NCI-H1417 treated with DMSO at 0.1 percent for 48 hours (cell line): ENCODE measurements at places on chromosomes 3 and 15.

- no peak for DNase-seq
These were observed 74.8 kb downstream of the SCN5A start for GRCh38 chr3:38574411-38575278.

GRCh38 chr15:60960517-60960916 is 268.6 kb downstream of the RORA start:
- DNase-seq, result no peak

GRCh38 chr15:96966554-96966953 is 636.1 kb downstream of the NR2F2 start:
- DNase-seq, result no peak

GRCh38 chr3:100317912-100318311 is 16.6 kb upstream of the NIT2 start:
- no peak for DNase-seq

- DNase-seq, result no peak
These were observed 1.0 kb downstream of the RFX7 start for GRCh38 chr15:56242576-56243162.

DNA sequence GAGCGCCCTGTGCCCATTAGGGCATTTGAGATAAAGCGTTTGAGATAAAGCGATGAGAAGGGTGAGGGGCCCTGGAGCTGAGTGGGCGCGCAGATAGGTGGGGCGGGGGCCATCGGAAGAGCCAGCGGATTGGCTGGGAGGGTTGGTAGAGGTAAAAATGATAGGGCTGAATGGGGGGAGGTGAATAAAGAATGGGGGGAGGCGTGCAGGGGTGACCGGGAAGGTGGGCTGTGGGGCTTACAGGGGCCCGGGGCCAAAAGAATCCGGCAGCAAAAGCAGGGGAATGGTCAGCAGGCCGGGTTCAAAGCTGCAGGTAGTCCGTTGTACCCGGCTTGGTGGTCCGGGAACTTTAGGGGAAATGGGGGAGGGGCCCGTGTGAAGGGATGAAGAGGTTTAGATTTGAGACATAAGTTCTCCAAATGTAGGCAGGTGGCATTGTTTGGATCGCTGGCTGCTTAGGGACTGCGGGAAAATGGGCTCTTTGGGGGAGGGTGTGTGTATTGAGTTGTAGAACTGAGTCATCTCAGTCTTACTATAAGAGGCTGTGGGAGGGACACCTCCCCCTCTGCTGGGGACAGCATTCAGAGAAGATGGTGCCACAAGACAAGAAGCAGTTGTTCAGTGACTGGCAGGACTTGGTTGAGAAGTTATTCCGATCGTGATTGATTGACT is 610 bp downstream of the ARID3B start:
- no peak for DNase-seq
